Right hindlimb (tissue), 1 donor: ENCODE measurements at places on chromosomes 6 and 20.

- DNase-seq = no peak
Measured at GRCh38 chr6:134732763-134733162, 217.1 kb downstream of the ALDH8A1 start.

DNA sequence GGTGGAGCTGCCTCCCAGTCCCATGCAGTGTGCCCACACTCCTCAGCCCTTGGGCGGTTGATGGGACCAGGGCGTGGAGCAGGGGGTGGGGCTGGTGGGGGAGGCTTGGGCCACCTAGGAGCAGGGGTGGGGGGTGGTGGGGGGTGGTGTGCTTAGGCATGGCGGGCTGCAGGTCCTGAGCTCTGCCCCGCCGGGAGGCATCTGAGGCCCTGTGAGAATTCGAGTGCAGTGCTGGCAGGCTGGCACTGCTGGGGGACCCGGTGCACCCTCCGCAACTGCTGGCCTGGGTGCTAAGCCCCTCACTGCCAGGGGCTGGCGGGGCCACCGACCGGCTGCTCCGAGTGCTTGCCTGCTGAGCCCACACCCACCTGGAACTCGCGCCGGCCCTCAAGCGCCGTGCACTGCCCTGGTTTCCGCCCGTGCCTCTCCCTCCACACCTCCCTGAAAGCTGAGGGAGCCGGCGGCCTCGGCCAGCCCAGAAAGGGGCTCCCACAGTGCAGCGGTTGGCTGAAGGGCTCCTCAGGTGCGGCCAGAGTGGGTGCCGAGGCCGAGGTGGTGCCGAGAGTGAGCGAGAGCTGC lies 59.6 kb upstream of the PRL start:
- no peak for DNase-seq

- DNase-seq = no peak
Measured at GRCh38 chr6:112622036-112622435, 274.9 kb downstream of the RFPL4B start.

GRCh38 chr20:6679086-6679485 lies 88.4 kb upstream of the BMP2 start:
- DNase-seq = no peak

- DNase-seq = no peak
Measured at GRCh38 chr6:7568021-7568420, 22.0 kb upstream of the SNRNP48 start.

- DNase-seq = no peak
Measured at GRCh38 chr20:51953731-51954340, 151.5 kb upstream of the SALL4 start.

DNA sequence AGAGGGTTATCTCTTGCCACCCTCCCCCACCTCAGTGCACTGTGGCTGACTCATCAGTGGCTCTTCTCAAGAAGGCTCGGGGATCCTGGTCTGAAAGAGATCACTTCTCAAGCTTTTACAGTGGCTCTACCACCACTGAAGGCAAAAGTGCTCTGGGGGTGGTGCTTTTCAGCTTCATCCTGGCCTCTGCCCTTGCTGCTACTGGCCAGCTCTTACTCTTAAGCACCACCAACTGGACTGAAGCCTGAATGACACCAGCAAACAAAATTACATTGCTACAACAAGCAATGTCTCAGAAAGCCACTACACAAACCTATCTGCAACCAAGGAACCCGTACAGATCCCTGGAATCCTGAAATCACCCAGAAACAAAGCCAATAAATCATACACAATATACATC lies 402.1 kb downstream of the EPHA7 start:
- DNase-seq = no peak

DNA sequence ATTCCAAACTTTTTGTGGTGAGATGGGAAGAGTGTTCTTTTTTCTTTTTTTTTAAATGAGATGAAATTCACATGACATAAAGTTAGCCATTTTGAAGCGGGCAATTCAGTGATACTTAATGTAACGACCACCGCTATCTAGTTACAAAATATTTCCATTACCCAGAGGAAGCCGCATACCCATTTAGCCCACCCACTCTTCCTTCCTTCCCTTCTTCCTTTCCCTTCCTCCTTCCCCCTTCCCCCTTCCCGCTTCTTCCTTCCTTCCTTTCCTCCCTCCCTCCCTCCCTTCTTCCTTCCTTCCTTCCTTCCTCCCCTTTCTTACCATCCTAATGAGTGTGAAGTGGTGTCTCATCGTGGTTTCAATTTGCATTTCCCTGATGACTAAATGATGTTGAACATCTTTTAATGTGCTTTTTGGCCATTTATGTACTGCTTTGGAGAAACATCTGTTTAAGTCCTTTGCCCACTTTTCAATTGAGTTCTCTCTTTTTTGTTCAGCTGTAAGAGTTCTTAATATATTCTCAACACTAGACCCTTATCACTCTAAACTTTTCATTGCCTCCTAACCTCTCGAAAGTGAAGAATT lies 371.1 kb downstream of the FARS2 start:
- no peak for DNase-seq
